ENCODE measurements at places on chromosomes 7 and 10.

DNA sequence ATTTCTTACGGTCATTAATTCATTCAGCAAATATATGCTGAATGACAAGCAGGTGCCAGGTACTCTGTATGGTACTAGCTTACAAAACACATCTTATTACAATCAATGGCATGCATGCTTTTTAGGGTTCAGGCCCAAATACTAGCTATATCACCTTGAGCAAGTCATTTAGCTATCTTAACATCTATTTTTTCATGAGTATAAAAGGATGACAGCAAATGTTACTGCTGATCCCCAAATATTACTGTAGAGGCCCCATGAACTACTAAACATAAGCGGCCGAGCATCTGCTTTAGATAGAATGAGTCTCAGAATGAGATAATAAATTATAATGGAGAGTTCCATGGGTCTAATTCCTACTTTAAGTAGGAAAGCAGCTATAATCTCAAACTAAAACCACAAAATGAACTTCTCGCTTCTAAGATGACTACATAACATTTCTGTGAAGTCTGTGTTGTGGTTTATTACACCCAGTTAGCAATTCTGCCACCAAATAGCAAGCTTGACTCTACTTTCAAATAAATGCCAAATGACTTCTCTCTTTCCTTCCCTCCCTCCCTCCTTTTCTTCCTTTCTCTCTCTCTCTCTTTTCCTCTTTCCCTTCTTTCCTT is 113.7 kb upstream of the LRRN3 start:
- no peak for DNase-seq

DNA sequence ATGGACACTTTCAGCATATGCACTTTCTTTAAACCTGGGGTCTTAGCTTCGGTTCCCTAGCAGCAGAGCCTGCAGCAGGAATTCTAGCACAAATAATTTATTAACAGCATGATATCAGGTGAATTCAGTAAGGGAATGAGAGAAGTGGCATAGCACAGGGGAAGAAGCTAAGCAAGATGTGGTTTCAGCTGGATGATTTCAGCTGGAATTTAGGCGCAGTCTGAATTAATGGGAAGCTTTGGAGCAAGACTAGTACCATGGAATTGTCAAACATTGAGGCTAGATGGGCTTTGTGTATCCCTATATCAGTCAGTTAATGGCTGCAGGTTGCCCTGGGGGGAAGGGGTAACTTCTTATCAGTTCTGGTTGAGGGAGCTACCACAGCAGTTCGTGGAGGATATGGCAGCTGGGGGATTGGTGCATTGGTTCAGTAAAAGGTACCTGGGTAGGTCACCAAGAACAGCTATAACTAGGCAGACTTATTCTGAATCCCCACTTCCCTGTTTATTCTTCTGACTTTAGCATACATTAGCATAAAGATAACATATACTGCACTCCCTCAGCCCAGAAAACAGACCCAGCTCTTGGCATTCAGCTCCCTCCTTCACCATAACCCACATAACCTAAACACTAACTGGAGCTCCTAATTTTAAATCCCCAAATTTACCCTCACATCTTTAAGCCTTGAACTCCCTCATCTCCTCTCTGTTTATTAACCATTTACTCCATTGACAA is 46.8 kb upstream of the NAMPT start:
- no peak for DNase-seq

GRCh38 chr7:20282959-20283358 is 47.7 kb upstream of the ITGB8 start:
- DNase-seq = no peak

DNA sequence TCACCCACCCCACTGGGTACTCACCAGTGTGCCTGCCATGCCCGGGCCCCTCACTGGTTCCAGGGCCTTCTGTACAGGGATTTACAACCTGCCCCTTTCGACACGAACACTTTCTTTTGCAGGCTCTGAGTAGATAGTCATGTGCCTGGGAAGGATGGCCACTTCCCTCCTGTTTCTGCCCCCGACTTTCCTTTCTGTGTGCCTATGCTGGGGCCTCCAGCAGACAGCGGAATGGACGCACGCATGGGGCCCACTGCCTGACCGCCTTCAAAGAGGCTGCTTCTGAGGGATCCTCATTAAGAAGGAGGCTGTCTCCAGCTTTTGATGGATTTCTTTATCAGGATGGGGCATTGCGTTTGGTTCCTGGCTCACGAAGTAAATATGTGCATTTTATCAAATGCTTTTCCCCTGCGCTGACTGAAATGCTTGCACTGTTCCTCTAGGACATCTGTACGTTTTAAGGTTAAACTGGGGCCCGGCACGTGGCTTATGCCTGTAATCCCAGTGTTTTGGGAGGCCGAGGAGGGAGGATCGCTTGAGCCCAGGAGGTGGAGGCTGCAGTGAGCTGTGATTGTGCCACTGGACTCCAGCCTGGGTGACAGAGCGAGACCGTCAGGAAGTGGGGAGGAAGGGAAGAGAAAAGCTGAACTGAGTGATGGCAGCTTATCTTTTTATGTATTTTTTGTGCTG is 29.4 kb upstream of the NKX6-2 start:
- DNase-seq = no peak

GRCh38 chr10:19488592-19489280 is 327.5 kb upstream of the PLXDC2 start:
- no peak for DNase-seq

DNA sequence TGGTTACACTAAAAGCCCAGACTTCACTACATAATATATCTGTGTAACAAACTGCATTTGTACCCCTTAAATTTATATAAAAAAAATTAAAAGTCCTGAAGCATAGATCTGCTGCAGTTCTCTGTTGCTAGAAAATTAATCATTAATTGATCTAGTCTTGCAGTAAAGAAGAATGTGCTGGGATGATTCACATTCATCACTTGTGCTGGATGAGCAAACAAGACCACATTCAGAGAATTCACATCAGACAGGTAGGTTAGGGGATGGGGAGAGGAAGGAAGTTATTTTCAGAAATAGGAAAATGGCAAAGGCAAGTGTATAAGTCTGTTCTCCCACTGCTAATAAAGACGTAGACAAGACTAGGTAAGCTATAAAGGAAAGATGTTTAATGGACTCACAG is 1019.0 kb downstream of the KCNMA1 start:
- no peak for DNase-seq

DNA sequence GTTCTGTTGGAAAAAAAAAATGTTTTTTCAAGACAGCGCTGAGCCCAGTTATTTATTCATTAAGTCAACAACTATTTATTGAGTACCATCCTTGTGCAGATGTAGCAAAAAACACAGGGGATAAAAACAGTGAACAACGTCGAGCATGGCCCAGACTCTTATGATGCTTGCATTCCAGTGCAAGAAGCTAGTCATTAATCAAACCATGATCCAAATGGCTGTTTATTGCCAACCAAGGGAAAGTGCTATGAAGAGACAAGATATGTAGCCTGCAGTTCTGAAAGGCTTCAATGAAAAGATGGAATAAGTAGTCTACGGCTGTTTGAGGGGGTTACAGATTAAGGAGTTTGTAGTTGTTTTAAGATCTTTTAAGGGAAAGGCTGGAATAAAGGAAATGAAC is 262.3 kb downstream of the NEBL start:
- DNase-seq = no peak

GRCh38 chr10:35711615-35712411 is 69.7 kb upstream of the FZD8 start:
- DNase-seq = no peak

GRCh38 chr10:112698818-112699164 is 251.3 kb upstream of the TCF7L2 start:
- DNase-seq = no peak

GRCh38 chr10:81696609-81697388 is 178.2 kb upstream of the NRG3 start:
- no peak for DNase-seq

DNA sequence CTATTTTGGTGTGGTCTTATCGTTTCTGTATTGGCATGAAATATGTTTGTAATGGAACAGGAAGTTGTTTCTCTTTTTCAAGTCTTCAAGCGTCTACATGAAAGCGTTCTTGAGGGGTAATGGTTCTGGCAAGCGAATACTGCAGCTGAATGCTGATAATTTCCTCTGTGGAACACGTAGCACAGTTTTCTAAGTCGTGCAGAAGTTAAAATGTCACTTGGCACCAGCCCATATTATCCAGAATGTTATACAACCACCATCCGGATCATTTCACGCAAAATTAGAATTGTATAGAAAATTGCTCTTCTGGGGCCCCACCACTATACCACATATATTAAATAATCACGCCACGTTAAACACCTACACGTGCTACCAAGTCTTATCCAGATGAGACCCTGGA is 354.3 kb downstream of the CALN1 start:
- no peak for DNase-seq
